ENCODE measurements at places on chromosomes 2 and 18.

DNA sequence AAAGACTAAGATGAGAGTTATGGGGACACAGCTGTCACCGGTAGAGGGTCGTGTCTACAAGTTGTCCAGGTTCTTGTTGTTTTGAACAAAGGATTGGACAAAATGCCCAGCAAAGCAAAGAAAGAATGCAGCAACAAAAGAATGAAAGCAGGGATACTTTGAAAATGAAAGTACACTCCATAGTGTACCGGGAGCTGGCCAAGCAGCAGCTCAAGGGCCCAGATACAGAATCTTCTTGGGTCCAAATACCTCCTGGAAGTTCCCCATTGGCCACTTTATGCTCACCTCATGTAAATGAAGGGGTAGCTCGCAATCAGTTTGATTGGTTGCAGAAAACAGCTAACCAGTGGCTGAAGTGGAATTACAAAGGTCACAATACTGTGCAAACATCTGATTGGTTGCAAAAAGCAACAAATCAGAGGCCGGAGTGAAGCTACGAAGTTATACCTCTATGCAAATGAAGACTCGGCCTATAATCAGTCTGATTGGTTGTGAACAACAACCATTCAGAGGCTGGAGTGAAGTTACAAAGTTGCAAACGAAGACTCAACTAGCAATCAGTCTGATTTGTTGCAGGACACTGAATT is 474.9 kb upstream of the TMEFF2 start:
- no peak for DNase-seq

- no peak for DNase-seq
These were observed 79.4 kb upstream of the TCF7L1 start for GRCh38 chr2:85053802-85054201.

- DNase-seq: no peak
These were observed 21.2 kb downstream of the WDFY1 start for GRCh38 chr2:223923976-223924375.

DNA sequence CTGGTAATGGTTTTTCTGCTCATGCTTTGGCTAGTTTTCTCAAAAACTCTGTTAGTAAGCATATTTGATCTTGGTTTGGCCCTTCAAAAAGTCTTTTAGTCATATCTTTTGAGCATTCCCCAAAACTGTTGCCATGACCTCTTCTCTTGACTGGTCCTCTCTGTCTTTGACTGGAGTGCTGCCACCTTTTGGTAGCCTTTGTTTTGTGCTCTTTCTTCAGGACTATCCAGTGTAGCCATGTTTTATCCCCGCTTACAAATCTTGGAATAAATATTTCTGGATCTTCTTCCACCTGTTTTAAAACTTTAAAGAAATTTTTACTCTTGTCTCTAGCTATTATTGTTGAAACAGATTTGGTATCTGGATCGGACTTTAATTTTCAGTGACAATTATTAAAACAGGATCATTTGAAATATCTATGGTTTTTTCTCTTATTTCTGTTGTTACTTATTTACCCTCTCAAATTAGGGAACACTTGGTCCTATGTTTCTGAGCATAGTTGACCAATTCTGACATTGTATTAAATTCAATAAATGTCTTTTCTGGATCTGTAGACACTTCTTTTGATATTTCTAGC is 965 bp upstream of the ELOA2 start:
- peak; percentile 20 for DNase-seq

GRCh38 chr18:394987-395362 is 105.5 kb downstream of the COLEC12 start:
- no peak for DNase-seq

DNA sequence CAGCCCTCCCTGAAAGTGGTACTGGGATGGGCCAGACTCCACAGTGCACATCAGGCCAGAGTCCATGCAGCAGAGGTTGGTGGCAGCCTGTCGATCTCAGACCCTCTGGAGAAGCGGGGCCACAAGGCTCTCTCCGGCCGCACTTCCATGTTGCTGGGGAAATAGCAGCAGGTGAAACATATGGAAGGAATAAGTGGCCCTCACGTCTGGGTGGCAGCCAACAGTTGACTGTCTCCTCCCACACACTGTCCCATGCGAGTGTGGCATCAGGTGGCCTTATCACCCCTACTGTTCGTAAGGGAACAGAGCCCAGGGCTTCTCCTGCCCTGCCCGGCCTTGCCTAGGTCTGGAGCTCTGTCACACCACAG is 58.1 kb upstream of the FOSL2 start:
- DNase-seq: peak; percentile 63

- no peak for DNase-seq
These were observed 933 bp upstream of the ADNP2 start for GRCh38 chr18:80108121-80108536.

DNA sequence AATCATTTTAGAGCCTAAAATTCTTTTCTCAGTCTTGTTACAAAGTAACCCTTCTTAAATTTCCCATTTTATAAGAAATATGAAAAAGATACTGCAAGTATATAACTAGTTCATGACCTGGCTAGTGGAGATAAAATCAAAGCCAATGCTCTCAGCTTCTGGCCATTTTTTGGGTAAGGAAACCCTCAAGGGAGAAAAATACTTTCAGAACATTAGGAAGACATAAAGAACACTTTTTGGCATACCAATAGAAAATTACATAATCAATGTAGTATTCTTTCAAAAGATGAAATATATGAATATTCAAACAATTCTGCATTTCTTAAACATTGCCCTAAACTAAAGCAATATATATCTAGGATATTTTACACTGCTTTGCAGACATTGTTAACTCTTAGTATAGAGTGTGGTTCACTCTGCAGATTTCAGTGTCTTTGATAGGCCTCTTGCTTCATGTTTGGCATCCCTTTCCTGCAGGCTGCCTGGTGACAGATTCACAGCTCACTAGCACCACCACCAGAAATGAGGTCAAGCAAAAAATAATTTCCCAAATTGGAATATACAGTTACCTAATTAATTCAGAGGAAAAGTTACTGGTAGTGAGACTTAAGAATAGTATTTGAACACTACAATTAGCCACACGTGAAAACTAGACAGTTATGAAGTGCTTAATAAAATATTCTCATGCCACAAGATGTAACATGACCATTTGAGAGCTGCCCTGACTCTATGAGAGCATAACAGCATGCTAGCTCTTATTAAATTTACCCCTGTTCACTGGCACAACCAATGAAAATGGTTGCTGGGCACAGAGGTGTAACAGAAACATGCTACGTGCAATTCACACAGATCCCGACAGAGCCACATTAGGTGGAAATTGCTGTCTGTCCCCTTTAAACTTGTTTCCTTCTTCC is 36.0 kb downstream of the PAIP2B start:
- no peak for DNase-seq

DNA sequence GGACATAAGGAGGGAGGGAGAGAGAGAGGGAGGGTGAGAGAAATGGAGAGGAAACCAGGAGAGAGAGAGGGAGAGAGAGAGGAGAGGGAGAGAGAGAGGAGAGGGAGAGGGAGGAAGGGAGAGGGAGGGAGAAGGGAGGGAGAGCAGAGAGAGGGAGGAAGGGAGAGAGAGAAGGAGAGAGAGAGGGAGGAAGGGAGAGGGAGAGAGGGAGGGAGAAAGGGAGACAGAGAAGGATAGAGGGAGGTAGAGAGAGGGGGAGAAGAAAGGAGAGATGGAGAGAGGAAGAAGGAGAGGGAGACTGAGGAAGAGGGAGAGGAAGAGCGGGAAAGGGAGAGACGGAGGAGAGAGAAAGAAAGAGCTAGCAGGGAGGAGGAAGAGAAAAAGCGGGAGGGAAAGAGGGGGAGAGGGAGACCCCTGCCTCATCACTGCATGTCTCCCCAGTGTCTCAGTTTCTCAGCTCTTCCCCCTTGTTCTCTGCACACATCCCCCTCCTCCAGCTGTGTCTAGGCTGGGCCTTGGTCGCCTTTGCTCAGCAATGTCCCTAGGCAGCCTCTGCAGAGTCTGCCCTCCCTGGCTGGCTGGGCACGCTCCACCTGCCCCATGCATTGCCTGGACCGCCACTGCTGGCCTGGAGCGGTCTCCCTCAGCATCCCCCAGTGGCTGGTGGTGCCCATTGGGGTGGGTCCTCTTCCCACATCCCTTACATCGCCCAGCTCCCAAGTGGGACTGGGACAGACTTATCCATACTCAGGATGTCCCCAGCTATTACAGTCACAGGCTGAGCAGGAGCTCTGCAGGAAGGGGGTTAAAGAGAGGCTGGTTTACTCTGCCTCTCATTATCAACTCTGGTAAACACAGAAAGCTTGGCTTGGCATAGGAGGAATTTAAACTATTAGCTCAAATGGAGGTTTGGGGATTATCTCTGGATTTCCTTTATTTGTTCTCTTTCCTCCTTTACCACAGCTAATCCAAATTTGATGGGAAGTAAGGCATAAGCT is 85.7 kb upstream of the APCDD1 start:
- no peak for DNase-seq

DNA sequence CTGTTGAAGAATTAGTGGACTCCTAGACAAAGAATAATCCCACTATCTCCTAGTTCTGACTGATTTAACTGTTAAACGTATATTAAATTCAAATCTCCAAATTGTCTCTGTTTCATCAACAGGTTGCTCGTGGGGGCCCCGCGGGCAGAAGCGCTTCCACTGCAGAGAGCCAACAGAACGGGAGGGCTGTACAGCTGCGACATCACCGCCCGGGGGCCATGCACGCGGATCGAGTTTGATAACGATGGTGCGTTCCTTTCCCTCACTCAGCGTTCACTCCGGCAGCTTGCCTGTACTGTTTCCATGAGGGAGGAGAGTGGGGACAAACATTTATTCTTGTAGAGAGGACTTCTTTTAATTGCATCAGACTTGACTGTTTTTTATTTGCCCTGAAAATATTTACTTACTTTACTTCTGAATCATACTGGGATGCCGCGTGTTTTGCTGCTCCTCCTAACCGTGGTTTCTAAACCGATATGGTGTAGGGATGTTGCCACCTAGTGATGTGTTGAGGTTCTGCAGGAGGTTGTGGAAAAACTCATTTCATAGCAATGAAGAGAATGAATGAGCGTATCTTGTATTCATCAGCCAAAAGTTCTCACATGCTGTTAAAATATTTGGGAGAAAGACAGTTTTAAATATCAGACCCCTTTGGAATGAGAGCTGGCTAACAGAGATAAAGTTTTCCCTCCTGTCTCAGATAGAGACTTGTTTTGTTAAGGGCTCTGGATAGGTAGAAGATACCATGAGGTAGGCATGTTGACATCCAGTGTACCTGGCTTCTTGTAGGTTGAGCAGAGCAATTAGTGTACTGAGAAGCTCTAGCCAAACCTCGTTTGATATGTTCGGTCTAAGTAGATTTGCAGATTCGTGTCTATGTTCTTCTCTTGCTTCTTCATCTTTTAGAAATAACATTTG is 38.3 kb downstream of the ITGA6 start:
- peak; percentile 65 for DNase-seq

- DNase-seq: no peak
These were observed 178.4 kb downstream of the KCNE4 start for GRCh38 chr2:223230352-223230751.

DNA sequence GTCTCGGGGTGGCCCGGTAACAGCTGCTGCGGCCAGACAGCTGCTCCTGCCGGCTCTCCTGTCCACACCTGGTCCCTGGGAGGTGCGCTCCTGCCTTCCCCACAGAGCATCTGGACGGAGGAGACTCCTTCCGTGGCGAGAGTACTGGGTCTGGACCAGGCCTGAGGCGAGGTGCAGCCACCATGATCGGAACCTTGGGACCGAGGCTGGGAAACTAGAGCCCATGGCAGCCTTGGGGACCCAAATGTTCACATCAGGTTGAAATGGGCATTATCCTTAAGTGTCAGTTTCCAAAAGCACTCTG is 628 bp downstream of the GIGYF2 start:
- DNase-seq: no peak

DNA sequence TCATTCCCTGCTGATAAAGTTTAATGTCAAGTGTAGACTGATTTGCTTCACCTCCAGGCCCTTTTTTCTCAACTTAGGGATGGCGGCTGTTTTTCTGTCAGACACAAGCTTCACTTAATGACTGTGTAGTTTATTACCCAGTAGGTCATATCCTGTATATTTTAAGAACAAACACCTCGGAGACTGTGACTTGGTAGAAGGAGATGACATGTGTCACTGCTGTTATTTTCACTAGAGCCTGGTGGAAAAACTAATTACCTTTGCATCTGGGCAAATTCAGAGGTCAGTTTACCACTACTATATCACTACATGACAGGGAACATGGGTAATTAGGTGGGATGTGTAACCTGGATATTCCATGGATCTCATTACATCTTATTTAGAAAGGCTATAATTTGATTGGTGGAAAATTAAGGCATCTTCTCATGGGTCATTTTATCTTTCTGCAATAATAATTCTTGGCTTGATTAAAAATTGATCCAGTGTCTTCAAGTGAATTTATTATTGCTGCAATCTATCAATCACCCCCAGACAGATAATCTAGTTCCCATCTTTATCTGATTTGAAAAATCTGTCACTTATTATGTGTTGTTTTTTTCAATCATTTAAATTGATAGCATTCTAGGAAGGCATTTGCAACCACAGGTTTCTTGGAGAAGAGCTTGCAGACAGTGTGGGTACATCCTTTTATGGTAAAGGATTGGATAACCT is 353.8 kb upstream of the SPRED2 start:
- no peak for DNase-seq

- peak; percentile 98 for DNase-seq
These were observed 18.6 kb downstream of the NRXN1 start for GRCh38 chr2:51013079-51013932.

DNA sequence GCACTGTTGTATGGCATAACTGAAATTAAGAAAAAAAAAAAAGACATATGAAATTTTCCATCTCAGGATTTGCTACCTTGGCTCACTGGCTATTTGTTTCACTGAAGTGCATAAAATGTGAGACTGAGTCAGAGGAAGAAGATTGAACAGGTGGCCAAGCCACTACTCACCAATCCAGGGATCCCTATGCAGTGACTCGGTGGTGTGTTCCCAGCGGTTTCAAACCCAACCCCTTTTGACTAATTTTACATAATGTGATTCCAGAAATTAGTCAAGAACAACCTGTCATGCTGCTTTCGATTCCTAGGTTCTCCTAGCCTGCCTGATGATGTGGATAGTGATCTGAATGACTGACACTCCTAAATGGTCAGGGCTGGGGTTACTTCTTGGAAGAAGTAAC is 77.3 kb downstream of the KLHL14 start:
- no peak for DNase-seq

- DNase-seq: no peak
These were observed 4.6 kb downstream of the CDCA7 start for GRCh38 chr2:173359231-173359630.

- DNase-seq: no peak
These were observed 25.5 kb downstream of the PIAS2 start for GRCh38 chr18:46891742-46892214.
